ENCODE measurements at places on chromosomes 13 and 19.

DNA sequence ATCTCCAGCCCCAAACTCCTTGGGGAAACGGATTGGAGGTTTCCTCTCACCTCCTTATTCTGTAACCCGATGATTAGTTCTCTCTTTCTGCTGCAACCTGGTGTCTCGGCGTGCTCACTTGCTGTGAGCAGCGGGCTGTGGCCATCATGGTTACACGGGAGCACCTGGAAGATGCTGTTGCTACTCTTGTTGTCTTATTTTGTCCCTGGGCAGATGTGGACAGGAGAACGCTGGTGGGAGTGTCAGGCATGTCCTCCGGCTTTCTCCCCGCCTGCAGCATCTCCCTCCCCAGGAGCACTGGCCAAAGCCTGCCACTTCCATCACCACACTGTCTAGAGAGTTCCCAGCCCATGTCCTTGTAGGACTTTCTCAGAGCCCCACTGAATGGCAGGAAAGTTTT lies 211.8 kb upstream of the ZNF536 start:
- peak; percentile 24 for DNase-seq

DNA sequence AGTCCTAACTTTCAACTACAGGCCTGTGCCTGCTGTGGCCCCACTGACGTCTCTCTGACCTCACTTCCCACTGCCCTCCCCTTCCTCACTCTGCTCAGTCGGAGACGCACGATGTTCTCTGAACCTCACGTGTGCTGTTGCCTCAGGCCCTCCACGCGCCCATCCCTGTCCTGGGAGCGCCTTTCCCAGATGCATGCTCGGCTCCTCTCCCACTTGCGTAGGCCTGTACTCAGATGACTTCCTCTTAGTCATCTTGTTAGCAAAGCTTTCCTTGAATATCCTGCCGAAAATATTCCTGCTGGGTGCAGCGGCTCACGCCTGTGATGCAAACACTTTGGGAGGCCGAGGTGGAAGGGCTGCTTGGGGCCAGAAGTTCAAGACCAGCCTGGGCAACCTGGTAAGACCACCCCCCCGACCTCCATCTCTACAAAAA lies 9.3 kb upstream of the SYT5 start:
- peak; percentile 77 for DNase-seq

- peak; percentile 66 for DNase-seq
Measured at GRCh38 chr19:40217934-40218890, at the start of gene TTC9B. TSS of gene TTC9B (minus strand) at chr19:40218384. CDS start at chr19:40218381, 3 bp downstream.

GRCh38 chr19:10631874-10632273 lies 6.5 kb downstream of the SLC44A2 start:
- no peak for DNase-seq

DNA sequence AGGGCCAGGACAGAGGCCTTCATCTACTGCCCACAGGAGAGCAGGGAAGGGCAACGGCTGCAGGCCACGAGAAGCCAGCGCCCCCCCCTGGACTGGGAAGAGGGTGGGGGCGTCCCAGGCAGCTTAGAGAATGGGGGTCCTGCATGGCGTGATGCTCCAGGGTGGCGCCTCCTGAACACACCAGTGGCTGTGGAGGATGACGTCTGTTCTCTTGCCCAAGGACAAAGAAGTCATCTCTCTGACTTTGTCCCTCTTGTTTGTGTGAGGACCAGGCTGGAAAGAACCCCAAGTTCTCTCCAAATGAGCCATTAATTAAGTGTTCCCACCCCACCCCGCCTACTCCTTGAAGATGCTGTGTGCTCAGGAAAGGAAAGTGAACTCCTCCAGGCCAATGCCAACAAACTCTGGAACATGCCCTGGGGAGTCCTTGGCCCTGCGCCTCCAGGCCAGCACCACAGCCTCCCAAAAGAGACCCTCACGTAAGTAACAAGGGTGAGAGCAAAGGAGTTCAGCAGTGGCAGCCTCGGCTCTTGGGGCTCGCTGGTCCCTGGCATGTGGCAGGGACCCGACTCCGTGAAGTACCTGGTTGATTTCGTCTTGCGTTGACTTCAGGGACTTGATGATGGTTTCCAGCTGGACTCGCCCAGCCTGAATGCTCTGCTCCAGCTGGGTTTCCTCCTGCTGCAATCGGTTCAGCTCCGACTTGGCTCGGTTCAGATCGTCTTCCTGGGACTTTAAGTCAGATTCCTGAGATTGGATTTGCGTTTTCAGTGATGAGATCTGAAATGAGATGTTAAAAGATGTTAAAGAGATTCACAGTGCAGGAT lies 68.4 kb downstream of the EPS15L1 start:
- DNase-seq = no peak
